Central memory CD8-positive, alpha-beta T cell (primary cell): ENCODE measurements at places on chromosomes 5 and 9.

DNA sequence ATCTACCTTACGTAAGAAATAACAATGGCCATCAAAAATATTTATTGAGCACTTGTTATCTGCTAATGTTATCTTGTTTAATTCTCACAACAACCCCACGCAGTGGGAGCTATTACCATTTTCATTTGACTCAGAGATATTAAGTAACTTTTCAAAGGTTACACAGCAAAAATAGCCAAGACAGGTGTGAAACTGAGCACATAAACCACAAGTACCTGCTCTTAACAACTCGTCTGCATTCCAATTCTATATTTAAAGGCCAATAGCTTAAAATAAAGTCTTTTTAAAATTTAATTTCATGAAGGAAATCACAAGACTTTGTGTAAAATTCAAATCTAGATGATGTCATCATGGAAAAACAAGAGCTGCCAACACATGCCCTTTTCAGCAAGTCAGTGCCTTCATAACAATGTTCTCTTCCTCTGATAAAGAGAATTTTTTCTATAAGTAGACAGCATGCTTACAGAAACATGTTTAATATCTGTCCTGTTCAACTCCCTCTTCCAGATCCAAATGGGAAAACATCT, 111.6 kb downstream of the MED10 start:
- no peaks in the 10 kb centered on the region for H3K36me3 ChIP-seq
- peaks cover 18% of the 10 kb centered on the region for H3K27me3 ChIP-seq
- no peak overlapping the region for H3K27ac ChIP-seq
- H3K4me3 ChIP-seq = no peak overlapping the region
- DNase-seq = no peak

DNA sequence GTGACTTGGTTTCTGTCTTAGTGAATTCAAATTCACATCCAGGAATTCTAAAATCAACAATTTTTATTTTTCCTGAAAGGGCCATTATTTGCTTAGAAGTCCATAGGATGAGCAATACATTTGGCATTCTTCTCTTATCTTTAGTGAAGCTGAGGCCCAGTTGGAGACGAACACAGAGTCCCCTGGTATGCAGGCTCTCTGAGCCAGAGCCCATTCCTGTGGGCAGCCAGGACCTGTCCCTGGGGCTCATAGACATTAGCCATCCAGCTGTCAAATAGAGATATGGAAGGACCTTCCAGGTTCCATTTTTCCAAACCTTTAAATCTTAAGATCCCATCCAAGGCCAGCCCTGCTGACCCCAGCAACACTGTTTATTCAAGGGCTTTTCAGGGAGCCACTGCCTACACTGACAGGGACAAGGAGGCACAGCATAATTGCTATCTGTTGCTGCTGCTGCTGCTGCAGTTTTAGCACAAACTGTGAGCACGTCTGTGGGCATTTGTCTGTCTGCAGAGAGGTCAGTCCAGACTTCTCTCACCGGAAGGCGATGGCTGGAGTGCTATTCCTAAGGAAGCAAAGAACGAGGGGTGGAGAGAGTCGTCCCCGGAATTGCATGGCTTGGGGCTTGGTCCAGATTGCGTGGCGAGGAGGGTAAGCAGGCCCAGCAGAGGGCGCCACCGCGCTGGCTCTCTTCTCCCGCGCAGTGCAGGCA, 639.0 kb downstream of the CCDC171 start:
- no peaks in the 10 kb centered on the region for H3K36me3 ChIP-seq
- H3K27me3 ChIP-seq = no peaks in the 10 kb centered on the region
- DNase-seq = no peak
- no peak overlapping the region for H3K27ac ChIP-seq
- no peaks in the 10 kb centered on the region for H3K4me1 ChIP-seq

DNA sequence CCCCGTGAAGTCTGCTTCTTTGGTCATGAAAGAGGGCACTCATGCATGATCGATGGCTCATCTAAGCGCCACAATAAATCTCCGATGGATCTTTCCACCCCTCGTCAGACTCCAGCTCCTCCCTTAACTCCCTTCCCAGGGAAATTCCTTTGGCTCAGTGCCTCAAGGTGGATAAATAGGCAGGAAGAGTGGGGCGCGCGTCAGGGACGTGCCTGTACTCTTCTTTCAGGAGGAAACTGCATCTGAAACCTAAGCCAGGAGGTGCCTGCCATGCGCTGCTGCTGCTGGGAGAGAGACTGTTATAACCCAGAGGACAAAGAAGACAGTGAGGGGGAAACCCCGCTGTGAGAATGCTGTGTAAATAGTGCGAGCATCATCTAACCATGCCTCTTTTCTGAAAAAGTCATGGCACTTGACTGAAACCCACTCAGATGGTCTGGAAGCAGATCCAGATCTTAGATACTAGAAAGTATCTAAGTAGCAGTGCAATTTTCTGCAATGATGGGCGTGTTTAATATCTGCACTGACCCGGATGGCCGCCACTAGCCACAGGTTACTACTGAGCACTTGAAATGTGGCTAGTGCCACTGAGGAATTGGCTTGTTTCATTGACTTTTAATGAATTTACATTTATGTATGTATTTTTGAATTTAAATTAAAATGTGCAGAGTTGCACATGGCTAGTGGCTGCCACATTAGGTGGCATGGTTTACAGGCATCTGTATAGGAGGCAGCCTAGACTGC, 120.3 kb upstream of the BASP1 start:
- no peak for DNase-seq
- H3K4me1 ChIP-seq = no peaks in the 10 kb centered on the region
- no peak overlapping the region for H3K27ac ChIP-seq
- no peaks in the 10 kb centered on the region for H3K36me3 ChIP-seq
- H3K27me3 ChIP-seq = no peaks in the 10 kb centered on the region

DNA sequence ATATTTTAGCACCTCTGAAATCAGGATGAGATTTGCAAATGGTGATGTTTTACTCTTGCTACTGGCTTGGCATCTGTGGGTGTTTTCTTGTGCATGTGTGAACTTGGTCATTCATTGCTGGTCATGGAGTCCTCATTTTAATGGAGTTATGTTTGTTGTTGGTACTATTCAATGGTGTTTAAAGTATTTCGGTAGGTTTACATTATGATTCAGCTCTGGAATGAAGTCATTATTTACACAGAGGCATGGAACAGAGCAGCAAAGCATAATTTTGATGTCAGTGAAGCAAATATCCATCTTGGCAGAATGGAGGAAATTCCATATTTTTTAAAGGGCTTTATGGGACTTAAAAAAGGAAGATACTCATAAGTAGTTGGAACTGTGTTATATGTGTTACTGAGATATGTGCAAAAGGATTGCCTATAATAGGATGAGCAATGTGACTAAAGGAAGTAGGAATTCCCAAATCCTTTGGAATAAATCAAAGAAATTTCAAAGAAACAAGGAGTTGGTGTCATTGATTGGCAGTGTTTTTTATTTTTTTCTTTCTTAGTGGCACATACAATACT, 147.4 kb downstream of the ACTBL2 start:
- H3K27me3 ChIP-seq = no peaks in the 10 kb centered on the region
- no peak for DNase-seq
- H3K4me1 ChIP-seq = no peaks in the 10 kb centered on the region
- no peak overlapping the region for H3K27ac ChIP-seq

DNA sequence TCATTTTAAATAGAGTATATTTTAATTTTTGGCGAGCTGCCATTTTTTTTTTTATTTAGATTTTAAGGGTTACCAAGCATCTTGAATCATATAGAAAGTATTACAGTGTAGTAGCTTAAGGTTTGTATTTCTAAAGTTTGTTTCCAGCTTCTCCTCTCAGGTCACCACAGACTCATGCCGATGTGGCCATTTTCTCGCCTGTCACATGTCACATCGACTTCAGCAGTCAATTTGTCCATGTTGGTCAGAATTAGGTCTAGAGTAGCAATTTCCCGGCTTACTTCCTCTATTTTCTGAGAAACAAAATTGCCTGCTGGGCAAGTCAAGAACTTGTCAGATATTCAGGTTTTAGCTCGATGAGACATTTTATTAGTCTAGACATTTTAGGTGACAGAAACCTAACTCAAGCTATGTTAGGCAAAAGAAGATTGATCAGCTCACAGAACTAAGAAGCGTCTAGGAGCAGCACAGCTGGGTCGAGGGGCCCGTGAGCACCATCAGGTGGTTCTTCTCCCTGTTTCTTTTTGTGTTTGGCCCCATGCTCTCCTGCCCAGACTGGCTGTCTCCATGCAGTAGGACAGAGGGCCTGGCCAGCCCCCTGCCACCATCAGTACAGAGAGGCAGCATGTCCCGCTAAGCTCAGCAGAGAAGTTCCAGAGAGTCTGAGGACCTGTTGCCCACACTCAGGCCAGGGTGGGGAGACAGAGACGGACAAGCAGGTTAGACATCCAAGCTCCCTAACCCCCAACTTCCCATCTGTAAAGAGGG, 48.4 kb upstream of the AFAP1L1 start:
- H3K27ac ChIP-seq = no peak overlapping the region
- no peak for DNase-seq
- no peak overlapping the region for H3K4me3 ChIP-seq
- peaks cover 12% of the 10 kb centered on the region for H3K27me3 ChIP-seq

- H3K36me3 ChIP-seq = no peaks in the 10 kb centered on the region
- H3K4me1 ChIP-seq = no peaks in the 10 kb centered on the region
- H3K27me3 ChIP-seq = no peaks in the 10 kb centered on the region
- no peak overlapping the region for H3K27ac ChIP-seq
- no peak overlapping the region for H3K4me3 ChIP-seq
Observed at GRCh38 chr9:107606149-107606790, 116.7 kb upstream of the KLF4 start.

- no peak for DNase-seq
- peaks cover 1% of the 10 kb centered on the region for H3K36me3 ChIP-seq
- no peaks in the 10 kb centered on the region for H3K27me3 ChIP-seq
- H3K4me3 ChIP-seq = no peak overlapping the region
- no peaks in the 10 kb centered on the region for H3K4me1 ChIP-seq
Observed at GRCh38 chr5:166127766-166128570, 2163.5 kb upstream of the WWC1 start.

DNA sequence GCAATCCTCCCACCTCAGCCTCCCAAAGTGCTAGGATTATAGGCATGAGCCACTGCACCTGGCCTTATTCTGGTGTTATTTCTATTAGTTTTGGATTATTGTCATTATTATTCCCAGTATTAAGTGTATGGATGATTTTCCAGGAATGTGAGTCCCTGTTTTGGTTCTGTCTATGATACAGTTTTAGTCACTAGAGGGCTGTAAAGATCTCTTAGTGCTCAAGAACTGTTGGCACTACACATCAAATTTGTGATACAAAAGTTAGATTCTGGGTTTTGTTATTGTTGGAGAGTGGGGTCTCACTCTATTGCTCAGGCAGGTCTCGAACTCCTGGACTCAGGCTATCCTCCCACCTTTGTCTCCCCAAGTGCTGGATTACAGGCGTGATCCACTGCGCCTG, 12.1 kb downstream of the CCL28 start:
- no peak for DNase-seq
- no peak overlapping the region for H3K4me3 ChIP-seq
- H3K4me1 ChIP-seq = no peaks in the 10 kb centered on the region
- no peak overlapping the region for H3K27ac ChIP-seq

GRCh38 chr5:99104538-99105132, 175.8 kb upstream of the CHD1 start:
- no peak overlapping the region for H3K4me3 ChIP-seq
- H3K36me3 ChIP-seq = no peaks in the 10 kb centered on the region
- peaks cover 15% of the 10 kb centered on the region for H3K27me3 ChIP-seq
- no peak for DNase-seq

DNA sequence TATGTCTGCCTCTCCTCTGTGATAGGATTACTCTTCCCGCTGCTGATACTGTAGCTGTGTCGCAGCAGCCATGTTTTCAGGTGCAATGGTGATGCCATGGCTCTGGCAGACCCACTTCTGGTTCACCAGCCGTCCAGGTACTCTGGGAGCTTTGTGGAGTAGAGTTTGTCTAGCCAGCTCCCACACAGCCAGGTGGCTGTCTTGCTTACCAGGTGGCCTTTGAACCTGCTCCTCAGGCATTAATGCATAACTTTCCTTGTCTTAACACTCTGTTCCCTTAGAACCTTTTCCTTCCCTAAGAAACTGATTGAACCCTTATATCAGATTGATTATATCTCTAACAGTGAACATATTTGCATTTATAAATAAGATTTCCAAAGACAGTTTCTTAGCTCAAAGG, 42.2 kb downstream of the F2RL2 start:
- peaks cover 24% of the 10 kb centered on the region for H3K4me1 ChIP-seq
- H3K4me3 ChIP-seq = no peak overlapping the region
- no peaks in the 10 kb centered on the region for H3K27me3 ChIP-seq
- DNase-seq = no peak

DNA sequence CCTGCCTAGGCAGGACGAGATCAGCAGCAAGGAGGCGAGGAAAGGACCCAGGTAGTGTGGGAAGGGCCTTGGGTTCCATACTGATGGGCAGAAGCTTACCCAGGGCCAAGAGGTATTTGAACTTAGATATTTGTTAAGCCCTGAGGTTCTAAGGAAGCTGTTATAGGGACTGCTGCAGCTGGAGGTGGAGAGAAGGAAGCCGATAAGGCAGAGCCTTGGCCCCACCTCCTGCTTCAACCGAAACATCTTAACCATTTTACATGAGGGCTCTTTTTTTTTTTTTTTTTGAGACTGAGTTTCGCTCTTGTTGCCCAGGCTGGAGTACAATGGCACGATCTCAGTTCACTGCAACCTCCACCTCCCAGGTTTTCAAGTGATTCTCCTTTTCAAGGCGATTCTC, 8.6 kb upstream of the AQP3 start:
- H3K4me3 ChIP-seq = no peak overlapping the region
- no peak for DNase-seq
- peaks cover 1% of the 10 kb centered on the region for H3K36me3 ChIP-seq

DNA sequence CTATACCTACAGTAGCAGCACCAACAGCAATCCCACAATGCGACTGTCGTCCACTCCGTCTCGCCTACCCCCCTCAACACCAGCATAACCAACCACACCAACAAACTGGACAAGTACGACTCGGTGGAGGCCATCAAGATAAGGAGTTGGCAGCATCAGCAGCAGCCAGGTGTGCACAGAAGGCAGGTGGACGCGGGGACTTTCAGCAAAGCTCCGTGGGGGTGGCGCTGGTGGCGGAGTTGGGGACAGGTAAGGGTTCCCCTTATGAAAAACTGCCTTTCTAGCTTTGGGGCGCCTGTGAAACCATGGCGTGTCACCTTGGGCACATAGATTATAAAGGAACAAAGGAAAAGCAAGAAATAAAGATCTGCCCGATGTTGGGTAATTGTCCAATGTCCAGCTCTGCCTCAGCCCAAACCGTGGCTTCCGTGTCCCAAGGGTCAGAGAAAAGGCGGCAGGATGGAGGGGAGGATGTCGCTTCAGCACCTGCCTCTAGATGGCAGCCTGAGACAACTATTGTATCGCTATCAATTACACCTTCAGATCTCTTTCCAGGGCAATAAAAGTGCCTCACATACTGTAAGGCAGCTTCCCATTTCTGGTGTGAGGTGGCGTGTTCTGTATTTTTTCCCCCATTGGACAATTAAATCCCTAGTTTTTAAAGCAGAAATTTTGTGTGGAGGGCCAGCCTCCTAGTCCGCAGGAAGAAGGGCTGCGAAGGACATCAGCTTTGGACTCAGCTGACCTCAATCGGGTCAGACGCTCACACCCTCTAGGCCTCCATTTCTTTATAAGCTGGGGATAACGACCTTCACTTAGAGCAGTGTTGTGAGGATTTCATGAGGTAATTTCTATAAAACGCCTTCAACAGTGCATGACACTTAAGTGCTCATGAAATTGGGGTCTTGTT, 58.8 kb downstream of the MTRR start:
- no peak overlapping the region for H3K4me3 ChIP-seq
- no peak overlapping the region for H3K27ac ChIP-seq
- H3K4me1 ChIP-seq = no peaks in the 10 kb centered on the region

- H3K4me3 ChIP-seq = no peak overlapping the region
- no peaks in the 10 kb centered on the region for H3K4me1 ChIP-seq
- H3K27ac ChIP-seq = no peak overlapping the region
- H3K27me3 ChIP-seq = no peaks in the 10 kb centered on the region
Observed at GRCh38 chr5:98513380-98513779, 260.1 kb upstream of the RGMB start.
